Osteocyte (in vitro differentiated cells): ENCODE measurements at places on chromosomes 5 and 9. TPM values are rescaled to one million over a fixed set of nuclear protein-coding genes. Genes with fewer than 3 reads are reported as not detected.

The SAPCD2 gene
- total RNA-seq, result 3.1 and 3.4 TPM in 2 replicates

DNA sequence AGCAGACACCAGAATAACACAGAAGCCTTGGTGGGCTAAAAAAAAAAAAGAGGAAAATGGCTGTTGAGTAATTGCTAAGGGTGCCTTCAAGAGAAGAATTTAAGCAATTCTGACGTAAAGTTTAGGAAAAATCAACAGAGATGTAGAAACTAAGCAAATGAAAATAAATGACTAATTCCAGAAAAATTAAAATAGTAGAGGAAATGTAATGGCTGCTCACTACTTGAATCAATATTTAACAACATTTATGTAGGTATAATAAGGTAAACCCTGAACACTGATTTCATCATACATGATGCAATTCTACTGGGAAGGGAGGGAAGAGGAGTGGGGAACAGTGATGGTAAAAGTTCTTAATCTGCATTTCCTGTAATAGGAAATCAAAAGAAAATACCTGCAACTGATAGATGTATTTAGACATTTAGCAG, 41.4 kb downstream of the PUM3 start:
- H3K36me3 ChIP-seq, result peaks cover 69% of the 10 kb centered on the region
- peak overlapping the region; percentile 83 for H3K27ac ChIP-seq
- no peaks in the 10 kb centered on the region for H3K27me3 ChIP-seq
- peaks cover 17% of the 10 kb centered on the region for H3K4me1 ChIP-seq
- no peak overlapping the region for H3K4me3 ChIP-seq

DNA sequence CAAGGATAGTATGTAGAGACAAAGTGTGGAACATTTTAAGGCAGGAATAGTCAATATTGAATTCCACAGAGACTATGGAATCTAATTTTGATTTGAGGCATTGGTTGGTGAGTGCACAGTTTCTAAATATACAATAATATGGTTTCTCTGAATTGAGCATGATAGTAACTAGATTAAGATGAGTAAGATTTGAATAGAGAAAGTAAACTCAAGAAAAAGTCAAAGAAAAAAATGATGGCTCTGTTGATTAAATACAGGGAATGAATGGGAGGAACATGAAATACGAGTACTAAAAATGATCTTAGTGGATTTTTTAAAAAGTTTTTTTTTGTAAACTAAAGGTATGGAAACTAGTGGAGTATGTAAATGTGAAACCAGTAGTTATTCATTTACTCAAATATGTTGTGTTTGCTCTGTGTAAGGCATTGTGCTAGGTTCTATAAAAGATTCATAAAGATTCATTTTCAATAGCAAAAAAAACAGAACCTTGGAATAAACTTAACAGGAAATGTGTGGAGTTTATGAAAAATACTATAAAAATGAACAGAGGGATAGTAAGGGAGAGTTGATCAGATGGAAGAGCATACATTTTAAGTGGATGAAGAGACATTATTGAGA, 101.2 kb downstream of the ZCCHC7 start:
- no peaks in the 10 kb centered on the region for H3K36me3 ChIP-seq
- H3K4me3 ChIP-seq, result no peak overlapping the region
- no peaks in the 10 kb centered on the region for H3K27me3 ChIP-seq
- DNase-seq, result no peak
- no peak overlapping the region for H3K27ac ChIP-seq

GRCh38 chr5:73440262-73440661, 8.3 kb downstream of the FOXD1 start:
- no peak overlapping the region for H3K27ac ChIP-seq
- H3K4me1 ChIP-seq, result peaks cover 80% of the 10 kb centered on the region
- no peak overlapping the region for H3K4me3 ChIP-seq
- H3K27me3 ChIP-seq, result peaks cover 12% of the 10 kb centered on the region
- H3K36me3 ChIP-seq, result peaks cover 26% of the 10 kb centered on the region
- no peak for DNase-seq

The ISOC1 gene
- 7.0 and 7.2 TPM in 2 replicates for total RNA-seq

DNA sequence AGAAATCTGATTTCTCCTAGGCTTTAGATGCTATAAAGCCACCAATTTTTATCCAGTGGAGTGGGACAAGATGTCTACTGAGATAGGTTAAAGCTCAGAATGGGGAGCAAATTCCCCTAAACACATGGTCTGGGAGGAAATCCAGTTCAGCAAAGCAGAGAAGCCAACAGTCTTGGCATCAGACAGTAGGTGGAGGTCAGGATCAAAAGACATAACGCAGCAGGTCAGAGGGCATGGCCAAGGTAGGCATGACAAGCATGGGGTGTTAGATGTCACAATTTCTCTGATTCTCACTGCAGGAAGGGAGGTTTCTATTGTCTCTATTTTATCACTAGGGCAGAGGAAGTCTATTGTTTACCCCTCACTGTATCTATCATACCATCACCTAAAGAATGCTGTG, 288.2 kb downstream of the ACTL7B start:
- H3K27ac ChIP-seq, result no peak overlapping the region
- no peak for DNase-seq
- no peak overlapping the region for H3K4me3 ChIP-seq
- H3K4me1 ChIP-seq, result peaks cover 12% of the 10 kb centered on the region
- H3K27me3 ChIP-seq, result peaks cover 9% of the 10 kb centered on the region
- no peaks in the 10 kb centered on the region for H3K36me3 ChIP-seq

The CDC25C gene
- 1.9 and 2.2 TPM in 2 replicates for total RNA-seq

DNA sequence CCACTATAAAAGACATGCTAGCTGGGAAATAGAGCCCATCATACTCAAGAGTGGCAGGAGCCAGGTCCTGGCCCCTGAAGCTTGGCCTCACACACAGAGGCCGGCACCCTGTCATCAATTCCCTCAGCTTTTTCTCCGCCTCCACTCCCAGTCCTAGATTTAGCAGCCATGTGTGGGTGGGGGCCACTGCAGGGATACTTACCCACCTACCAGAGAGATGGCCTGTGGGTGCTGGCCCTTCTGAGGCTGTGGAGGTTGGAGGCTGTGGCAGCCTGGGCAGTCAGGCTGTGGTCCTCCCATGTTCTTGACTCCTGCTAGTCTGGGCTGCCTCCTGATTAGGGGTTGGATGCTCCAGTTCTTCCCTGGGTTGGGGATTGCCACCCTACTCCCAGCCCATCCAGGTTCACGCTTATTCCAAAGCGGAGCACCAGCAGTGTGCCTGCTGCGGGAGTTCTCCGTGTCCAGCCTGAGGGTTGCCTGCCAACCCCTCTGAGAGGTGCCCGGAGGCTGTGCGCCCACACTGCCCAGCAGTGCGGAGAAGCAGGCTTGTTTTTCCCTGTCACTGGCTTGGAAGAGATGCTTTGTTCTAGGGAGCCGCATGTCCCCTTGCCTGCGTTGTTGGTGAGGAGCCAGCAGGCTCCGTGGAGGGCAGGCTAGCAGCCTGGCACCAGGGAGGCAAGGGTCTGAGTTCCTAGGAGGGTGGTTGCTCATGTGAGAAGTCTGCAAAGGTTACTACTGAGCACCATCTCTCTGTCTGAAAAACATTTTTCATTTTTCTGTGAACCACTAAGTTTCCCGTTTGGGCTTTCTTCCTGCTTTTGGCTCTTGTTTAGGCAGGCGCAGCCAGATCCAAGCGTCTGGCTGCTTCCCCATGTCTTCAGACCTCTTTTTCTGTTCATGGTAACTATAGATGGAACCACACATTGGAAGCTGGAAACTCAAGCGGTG, 7.5 kb downstream of the SLC22A5 start:
- H3K27ac ChIP-seq, result no peak overlapping the region
- peaks cover 11% of the 10 kb centered on the region for H3K4me1 ChIP-seq
- DNase-seq, result no peak
- no peaks in the 10 kb centered on the region for H3K27me3 ChIP-seq
- H3K4me3 ChIP-seq, result no peak overlapping the region
- no peaks in the 10 kb centered on the region for H3K36me3 ChIP-seq
